Spleen (tissue), 13 donors: ENCODE measurements at places on chromosomes 1 and 21. TPM values are rescaled to one million over a fixed set of nuclear protein-coding genes. Genes with fewer than 3 reads are reported as not detected.

TMPRSS3 gene
- 0.24 TPM for polyA plus RNA-seq

DIO1 gene
- polyA plus RNA-seq = 0.09 TPM

DCST1 gene
- not detected for polyA plus RNA-seq

HCRTR1 gene
- polyA plus RNA-seq = 0.06 TPM

CD1D gene
- 26.7 TPM for polyA plus RNA-seq

FCRL6 gene
- 2.0 TPM for polyA plus RNA-seq

TEDDM1 gene
- not detected for polyA plus RNA-seq

- no peak for DNase-seq
Observed at GRCh38 chr1:71657891-71658679, 577.2 kb upstream of the ZRANB2 start.

DNA sequence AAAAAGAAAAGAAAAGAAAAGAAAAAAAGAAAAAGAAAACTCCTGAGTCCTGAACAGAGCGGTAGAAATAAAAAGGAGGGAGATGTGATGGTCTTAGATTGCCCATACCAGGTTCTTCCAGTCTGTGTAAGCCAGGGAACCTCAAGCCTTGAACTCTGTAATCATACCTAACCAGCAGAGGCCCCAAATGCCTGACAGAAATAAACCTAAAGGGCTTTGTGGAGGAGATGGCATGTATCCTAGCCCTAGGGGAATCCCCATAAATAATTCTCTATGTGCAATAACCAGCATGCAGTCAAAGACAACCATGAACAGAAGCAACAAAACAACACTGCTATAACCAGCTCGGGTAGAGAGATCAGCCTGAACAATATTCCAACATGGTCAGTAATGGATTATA, 40.4 kb downstream of the USP48 start:
- DNase-seq = no peak

GRCh38 chr1:11778844-11779623, 17.0 kb downstream of the C1orf167 start:
- DNase-seq = peak; percentile 54

- no peak for DNase-seq
Observed at GRCh38 chr1:19028546-19029129, 72.2 kb upstream of the IFFO2 start.

- no peak for DNase-seq
Observed at GRCh38 chr1:54252371-54252936, 52.5 kb downstream of the MRPL37 start.

DNA sequence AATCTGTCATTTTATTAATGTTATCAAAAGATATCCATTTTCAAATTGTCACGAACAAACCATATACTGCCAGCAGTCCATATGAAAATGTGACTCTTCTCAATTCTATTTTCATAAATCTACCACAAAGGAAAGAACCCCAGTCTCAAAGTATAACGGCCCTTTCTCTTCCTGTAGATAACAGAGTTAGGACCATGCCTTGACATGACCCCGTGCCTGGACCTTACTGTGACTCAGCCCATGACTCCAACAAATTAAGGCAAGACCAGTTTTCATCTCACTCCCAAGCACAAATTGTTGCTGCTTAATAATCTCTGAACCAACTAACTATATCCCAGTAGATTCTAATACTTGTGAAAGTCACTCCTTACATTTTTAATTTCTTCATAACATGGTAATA, 124.4 kb upstream of the NFIA start:
- DNase-seq = no peak

DNA sequence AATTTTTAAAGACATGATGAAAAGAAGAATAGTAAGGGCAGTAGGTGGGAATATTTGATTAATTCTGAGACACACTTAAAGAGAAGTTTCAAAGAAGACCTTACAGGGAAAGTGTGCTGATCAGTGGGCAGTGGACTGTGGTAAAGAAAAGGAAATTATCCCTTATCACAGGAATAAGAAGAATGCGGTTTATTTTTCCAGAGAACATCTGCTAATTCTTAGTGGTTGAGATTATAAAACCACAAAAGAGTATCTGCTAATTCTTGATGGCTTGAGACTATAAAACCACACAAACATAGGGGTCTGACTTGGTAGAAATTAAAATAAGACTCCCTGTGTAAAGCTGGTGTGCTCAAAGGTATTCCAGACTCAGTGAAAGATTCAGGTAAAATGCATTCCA, 60.0 kb upstream of the KCTD3 start:
- DNase-seq = no peak

DNA sequence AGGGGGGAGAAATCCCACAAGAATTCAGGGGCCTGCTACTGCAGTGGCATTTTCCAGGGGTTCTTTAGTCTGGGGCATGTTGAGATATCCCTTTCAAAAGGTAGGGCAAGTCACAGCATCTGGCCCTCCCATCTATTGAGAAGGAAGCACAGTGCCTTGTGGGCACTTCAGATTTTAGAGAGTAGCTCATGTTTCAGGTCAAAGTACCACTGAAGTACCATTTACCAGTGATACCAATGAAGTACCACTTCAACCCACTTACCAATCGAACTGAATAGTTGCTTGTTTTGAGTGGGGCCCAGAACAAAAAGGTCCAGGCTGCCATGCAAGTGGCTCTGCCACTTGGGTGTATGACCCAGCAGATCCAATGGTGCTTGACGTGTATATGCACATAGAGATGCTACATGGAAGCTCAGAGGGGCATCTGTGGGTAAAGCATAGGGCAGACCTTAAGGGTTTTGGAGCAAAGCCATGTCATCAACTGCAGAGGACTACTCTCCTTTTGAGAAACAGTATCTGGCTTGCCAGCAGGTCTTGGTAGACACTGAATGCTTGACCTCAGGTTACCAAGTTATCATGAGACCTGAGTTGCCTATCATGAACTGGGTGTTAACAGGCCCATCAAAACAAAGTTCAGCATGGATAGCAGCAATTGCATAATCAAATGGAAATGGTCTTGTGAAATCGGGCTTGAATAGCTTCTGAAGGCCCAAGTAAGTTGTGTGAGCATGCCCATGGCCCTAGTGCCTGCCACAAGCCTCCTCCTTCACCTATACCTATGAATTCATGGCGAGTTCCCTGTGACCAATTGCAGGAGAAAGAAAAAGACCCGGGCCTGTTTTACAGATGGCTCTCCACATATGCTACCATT, 23.5 kb downstream of the PLA2G2D start:
- DNase-seq = no peak

GRCh38 chr1:145688924-145689323, 18.2 kb downstream of the PDZK1 start:
- DNase-seq = no peak

- DNase-seq = peak; percentile 23
Observed at GRCh38 chr21:33866826-33867225, 48.8 kb downstream of the ATP5PO start.

GRCh38 chr1:70674941-70675685, 264.0 kb downstream of the CTH start:
- no peak for DNase-seq

- DNase-seq = no peak
Observed at GRCh38 chr1:179996099-179996498, 41.5 kb downstream of the CEP350 start.

GRCh38 chr1:6502000-6502891, 10.8 kb upstream of the PLEKHG5 start:
- peak; percentile 89 for DNase-seq

DNA sequence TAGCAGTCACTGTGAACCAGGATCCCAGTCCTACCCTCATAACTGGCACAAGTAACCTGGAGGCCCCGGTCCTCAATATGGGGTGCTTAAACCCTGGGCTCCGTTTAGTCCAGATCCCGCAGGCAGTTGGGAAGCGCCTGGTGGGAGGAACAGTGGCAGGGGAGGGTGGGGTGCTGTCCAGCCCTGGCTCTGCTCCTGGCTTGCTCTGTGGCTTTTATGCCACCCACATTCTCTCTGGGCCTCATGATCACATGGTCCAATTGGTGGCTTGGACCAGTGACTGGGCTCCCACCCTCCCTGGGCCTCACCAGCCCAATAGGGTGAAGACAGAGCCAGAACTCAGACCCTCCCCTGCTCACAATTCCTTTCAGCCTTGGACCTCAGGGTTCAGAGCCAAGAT, 2.9 kb downstream of the CD164L2 start:
- no peak for DNase-seq

DNA sequence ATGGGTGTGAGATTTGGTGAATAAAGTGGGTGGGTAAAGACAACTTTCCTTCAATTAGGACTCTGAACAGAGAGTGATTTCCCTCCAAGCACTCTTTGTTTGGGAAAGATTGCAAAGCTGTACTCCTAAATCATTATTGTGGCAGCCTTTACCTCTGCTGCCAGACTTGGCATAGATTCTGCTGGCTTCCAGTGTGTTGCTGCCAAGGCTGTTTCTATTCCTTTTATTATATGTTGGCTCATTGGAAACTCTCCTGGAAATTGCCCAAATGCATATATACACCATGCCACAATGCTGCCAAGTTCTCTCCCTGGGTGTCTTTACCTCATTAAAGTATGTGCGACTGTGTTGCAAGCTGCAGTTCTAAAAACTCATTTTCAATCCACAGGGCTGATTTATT, 668.0 kb downstream of the MRPL39 start:
- no peak for DNase-seq

GRCh38 chr21:32658524-32658923, 46.3 kb upstream of the CFAP298 start:
- no peak for DNase-seq
